ENCODE measurements at places on chromosomes 1 and 21.
A peak's percentile ranks its signal among the peaks of the same experiment; 100 is the strongest.

DNA sequence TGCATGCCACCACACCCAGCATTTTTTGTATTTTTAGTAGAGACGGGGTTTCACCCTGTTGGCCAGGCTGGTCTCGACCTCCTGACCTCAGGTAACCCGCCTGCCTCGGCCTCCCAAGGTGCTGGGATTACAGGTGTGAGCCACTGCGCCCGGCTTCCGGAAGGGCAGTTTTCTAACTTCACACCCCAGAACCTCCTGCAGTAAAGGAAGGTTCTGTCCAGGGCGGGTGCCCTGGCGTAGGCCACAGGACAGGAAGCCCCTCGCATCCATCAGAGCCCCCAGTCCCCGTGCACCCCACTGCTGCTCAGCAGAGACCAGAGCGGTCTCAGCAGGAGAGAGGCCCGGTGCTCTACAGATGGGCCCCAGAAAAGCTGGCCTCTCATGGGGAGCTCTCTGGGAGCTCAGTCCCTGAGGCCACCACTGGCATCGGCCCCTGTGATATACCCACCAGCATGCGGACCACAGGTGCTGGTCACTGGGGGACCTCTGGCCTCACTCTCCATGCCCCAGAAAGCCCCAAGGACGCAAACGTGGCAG is 4.1 kb upstream of the DNMT3L start:
- no peak for DNase-seq

GRCh38 chr1:177256153-177257075 is 85.7 kb downstream of the BRINP2 start:
- no peak for DNase-seq

DNA sequence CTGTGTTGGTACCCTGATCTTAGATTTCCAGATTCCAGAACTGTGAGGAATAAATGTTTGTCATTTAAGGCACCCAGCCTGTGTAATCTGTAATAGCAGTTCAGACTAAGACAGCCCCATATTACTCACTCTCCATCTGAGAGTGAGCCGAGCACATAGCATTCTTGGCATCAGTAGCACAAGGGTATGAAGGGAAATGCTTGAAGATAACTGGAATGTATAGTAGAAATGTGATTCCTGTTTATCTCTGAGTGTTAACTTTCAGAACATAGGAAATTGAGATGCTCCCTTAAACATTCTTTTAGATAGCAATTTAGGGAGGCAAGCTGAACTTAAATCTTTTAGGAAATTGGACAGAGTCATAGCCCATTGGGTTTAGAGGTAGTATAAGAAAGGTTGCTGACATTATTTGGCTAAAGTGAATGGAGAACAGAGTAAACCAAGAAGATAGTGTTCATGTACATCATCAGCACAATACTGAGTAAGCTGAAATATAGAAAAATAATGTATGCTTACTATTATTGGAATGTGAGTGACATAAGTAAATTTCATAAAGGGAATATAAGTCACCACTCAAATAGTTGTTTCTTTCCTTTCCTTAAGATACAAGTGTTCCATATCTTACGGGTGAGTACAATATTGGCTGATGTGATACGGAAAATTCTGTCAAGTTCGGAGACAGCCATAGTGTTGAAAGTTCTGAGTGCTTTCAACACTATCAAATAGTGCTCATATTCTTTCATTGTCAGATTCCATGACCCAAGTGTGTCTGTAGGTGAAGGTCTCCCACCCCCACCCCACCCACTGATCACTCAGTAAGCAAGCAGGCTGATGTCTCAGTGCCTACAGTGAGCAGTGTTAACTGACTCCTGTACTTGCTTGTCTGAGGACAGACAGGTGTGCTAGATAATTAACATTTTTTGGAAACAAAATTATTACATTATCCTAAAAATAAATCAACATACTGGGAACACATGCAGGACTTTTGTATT is 73.7 kb downstream of the LRRC8D start:
- DNase-seq: no peak

GRCh38 chr1:26785611-26786436 is 1.9 kb upstream of the PIGV start:
- DNase-seq: no peak

- DNase-seq: no peak
These were observed 14.3 kb upstream of the C1orf174 start for GRCh38 chr1:3914331-3914851.

GRCh38 chr1:56507925-56508522 is 71.3 kb downstream of the PLPP3 start:
- DNase-seq: no peak

GRCh38 chr1:76500116-76500515 is 367.2 kb upstream of the ST6GALNAC5 start:
- no peak for DNase-seq

DNA sequence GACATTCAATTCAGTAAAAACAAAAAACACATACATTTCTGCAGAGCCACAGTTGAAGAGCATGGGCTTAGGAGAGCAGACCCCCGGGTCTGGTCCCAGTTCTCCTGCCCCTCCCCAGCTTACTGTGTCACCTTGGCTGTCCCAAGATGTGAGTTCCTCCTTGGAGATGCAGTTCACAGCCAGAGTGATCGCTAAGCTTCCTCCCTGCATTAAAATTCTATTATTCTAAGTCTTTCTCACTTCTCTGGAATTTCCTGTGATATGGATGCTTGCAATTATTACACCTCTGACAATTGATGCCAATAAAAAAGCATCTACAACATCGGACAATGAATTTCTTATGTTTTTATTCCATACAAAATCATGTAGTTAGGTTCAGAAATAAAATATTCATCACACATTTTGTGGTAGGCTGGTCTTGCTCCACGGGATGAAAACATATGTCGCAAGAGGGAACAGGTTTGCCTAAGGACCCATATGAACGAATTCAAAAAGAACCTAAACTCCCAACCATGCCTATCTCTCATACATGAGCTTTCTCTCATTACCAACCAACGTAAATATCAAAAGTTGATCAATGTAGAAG is 328.5 kb upstream of the RUNX1 start:
- no peak for DNase-seq

DNA sequence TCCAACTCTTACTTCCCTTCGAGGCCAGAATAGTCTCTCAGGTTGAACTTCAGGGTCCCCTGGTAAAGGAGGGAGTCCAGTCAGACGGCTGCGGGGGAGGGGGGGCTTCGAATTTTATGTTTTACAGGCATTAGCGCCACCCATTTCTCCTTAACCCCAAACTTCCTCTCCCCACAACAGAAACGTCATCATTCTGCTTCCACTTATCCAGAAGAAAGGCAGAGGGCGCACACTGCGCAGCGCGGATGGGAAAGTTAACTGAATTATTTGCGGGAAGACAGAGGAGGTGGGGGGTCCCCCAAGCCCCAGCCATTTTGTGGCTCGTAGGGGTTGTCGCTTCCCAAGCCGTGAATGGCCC is 529 bp upstream of the PRMT2 start:
- peak; percentile 82 for DNase-seq

- DNase-seq: no peak
These were observed at the start of gene BSND for GRCh38 chr1:54998677-54999076. TSS of gene BSND (plus strand) at chr1:54998933. CDS start at chr1:54999187, 254 bp downstream.

DNA sequence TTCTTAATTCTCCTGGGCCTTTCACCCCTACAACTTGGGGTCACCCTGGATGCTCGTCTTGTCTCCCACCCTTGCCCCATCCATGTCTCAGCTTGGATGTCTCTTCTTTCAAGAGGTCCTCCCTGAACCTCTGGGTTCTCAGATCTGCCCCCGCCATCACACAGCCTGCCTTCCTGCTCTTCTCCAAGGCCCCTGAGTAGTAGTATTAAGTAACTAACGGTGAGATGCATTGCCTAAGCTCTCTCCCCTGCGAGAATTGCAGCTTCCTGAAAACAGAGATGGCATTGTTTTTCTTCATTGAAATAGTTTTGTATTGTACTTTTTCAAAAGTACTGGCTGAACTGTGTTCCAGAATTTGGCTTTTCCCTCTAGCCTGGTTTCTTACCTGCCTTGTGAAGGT is 16.0 kb downstream of the MIIP start:
- no peak for DNase-seq

GRCh38 chr21:29034678-29035077 is 10.2 kb downstream of the USP16 start:
- DNase-seq: no peak

DNA sequence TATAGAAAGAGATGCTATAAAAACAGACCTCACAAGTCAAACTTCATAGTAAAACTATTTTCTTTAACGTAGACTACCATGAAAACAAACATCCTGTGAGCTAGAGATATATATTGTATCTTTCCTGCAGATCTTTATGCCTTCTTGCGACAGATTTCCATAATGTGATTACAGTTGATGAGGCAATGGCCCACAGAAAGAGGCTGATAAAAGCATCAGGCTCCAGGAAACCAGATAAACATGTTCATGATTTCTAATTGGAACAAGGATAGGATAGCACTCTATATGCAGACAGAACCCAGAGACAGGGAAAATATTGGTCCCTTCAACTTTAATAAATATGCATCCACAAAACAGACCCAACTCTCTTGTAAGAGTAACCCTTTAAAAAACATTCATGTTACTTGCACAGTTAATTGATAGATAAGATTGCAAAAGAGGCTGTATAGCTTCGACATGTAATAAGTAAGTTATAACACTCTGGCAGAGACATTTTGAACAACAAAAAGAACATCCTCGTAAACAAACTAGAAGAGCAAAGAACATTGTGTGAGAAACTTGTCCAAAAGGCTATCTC is 329.4 kb downstream of the AGBL4 start:
- DNase-seq: no peak

DNA sequence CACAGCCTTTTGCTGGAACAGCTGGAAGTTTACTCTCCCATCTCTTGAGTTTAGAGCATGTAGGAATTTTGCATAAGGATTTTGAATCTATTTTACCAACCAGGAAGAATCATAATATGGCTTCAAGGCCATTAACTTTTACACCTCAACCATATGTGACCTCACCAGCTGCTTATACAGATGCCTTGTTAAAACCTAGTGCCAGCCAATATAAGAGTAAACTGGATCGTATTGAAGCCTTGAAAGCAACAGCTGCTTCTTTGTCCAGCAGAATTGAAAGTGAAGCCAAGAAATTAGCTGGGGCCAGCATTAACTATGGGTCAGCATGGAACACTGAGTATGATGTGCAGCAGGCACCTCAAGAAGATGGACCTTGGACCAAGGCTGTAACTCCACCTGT is 65.4 kb downstream of the CEP350 start:
- DNase-seq: no peak

GRCh38 chr1:35178874-35179380 is 14.0 kb downstream of the SFPQ start:
- no peak for DNase-seq

Measured in NCI-H1694 (cell line).